B cell (primary cell): ENCODE measurements at places on chromosomes 5 and 9.

- peak; percentile 69 for DNase-seq
Measured at GRCh38 chr5:150801117-150801927, 22.8 kb downstream of the SMIM3 start.

- no peak for DNase-seq
Measured at GRCh38 chr9:106218427-106218826, 524.1 kb downstream of the TMEM38B start.

- DNase-seq: no peak
Measured at GRCh38 chr9:118594428-118594827, 774.8 kb downstream of the BRINP1 start.

GRCh38 chr9:77614645-77615044 is 33.5 kb downstream of the GNA14 start:
- DNase-seq: no peak

DNA sequence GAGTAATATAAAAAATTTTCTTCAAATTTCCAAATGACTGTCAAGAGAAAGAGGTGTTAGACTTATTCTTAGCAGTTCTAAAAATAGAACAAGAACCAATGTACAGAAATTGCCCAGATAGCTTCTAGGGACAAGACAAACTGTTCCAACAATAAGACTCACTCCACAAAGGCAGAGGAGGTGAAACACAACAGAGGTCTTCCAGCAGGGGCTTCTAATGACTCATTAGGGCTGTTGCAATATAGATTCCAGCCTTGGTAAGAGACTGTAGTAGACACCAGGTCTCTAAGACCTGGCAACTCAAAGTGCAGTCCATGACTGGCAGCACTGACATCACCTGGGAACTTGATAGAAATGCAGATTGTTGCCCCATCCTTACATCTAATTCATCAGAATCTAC is 134.6 kb upstream of the VLDLR start:
- no peak for DNase-seq

DNA sequence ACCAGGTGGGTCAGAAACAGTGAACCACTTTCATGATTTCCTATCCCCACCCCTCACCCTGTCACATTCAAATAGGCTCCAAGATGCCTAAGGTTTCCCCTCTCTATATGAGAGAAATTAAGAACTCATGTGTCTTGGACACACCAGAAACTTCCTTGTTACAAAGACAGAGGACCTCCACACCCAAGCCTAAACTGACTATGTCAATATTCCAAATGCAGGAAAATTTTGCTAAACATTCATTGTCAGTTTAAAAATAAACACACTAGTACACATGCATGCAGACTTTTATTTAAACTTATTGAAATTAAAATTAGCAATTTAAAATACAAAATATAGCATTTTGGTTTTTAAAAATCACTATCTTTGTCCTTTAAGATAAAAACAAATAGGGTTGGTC is 26.2 kb downstream of the SKIC3 start:
- no peak for DNase-seq

DNA sequence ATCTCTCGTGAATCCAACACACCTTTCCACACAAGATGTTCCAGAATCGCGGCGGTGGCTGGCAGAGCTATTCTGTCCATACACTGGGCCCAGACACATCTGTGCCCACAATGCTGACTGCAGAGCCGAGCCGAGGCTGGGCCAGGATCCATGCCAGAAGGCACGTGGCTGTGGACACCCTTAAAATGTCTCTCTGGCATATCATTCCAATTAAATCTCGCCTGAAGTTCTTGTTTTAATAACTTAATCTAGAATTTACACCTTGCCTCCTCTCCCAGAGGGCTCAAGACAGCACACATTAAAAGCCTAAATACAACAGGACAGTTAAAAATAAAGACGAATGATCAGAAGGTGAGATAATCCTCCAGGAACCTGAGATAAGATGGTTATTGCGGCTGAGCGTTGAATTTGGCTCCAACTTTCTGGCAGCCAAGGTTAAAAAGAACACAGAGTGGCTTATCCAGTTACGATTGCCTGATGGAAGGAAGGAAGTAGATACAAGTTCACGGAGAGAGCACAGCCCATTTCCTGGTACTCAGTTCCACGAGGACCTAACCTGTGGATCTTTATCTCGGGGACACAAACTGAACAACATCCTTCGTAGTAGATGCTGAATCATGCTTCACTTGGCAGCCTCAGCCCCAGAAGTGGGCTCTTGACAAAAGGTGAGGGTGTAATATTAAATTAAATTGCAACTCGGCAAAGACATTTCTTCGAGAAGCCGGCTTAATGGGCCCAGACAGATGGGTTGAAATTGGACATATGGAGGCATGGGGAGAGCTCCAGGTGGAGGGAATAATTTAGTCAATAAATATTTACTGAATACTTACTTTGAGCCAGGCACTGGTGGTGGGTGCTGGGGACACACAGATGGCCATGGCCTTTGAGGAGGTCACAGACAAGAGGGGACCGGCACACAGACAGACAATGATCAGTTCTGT is 86.0 kb upstream of the TBC1D2 start:
- DNase-seq: no peak

DNA sequence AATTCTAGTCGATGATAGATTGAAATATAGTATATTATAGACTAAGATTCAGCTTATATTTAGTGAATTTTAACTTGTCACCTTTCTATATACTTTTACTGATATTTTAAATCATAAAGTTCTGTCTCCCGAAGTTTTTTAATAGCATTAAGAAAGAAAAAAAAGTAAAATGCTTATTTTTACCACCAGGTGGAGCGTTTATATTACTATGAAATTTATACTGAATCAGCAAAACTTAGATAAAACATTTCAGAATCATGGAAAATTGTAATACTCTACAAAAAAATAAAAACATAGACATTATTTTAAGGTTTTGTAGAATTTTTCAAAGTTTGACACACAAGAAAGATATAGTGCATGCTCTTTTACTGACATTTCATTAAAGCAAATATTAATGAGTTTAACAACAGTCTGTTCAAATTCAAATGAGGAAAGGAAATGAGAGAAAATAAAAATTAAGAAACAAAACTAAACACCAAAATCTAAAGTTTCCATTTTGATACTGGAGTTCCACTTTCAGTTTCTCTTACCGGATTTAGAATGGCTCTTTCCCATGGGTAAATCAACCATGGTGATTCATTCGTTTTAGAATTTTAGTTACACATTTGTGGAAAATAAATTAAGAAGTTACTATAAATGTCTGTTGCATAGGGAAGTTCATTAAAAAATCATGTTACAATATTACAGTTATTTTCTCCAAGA is 1035.3 kb downstream of the CDH12 start:
- no peak for DNase-seq

DNA sequence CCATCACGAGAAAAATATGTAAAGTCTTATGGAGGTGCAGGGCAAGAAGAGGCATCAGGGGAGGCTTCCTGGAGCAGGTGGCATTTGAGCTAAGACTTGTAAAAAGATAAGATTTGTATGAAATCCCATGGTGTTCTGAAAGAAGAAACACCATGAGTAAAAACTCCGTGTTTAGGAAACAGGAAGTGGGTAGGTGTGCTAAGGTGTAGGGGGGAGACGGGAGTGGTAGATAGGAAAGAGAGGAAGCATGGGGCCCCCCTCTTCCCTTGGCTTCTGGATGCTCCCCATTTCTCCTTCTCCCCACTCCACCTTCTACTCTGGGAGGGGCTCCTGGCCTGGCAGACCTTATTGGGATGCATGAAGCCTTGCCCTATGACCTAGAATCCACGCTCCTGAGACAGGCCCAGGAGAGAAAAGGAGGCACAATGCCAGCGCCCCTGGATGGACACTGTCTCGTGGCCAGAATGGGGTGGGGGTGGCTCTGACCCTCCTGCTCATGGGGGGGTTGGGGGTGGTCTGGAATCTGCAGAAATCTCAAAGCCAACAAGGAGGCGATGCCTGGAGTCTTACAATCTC is 103.6 kb downstream of the GTF3C4 start:
- no peak for DNase-seq

DNA sequence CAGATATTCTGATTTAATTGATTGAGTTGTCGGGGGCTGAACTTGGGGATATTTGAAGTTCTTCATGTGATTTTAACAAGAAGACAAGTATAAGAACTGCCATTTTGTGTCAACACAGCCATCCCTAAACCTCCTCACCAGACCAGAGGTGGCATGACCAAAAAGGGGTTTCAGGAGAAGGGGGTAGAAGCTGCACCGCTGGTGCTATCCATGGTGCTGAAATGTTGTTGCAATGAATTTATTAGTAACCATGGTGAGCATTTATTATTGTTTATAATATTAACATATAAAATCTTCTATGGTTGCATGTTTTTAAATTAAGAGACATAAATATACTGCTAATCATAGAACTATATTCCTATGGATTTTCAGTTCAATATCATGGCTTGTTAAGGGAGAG is 72.3 kb downstream of the GNA14 start:
- no peak for DNase-seq

DNA sequence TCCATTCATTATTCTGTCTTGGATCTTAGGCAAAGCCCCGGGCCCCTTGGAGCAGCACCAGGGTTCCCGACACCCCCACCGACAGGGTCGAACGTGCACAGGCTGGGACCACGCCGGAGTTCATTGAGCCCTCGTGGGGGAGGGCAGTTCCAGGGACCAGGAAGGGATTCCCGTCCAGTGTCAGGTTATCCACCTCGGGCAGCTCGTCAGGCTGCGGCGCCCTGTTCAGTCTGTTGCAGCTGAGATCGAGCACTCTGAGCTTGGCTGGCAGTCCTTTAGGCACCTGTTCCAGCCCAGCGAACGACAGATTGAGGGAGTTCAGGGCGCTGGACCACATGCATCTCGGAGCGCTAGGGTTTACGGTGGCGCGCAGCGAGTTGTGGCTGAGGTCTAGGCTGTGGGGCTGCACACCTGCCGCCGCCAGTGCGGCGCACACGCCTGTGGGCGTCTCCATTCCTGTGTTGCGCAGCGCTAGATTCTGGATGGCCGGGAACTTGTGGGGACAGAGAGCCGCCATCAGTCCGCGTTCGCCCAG is 1.1 kb downstream of the CD14 start:
- no peak for DNase-seq

DNA sequence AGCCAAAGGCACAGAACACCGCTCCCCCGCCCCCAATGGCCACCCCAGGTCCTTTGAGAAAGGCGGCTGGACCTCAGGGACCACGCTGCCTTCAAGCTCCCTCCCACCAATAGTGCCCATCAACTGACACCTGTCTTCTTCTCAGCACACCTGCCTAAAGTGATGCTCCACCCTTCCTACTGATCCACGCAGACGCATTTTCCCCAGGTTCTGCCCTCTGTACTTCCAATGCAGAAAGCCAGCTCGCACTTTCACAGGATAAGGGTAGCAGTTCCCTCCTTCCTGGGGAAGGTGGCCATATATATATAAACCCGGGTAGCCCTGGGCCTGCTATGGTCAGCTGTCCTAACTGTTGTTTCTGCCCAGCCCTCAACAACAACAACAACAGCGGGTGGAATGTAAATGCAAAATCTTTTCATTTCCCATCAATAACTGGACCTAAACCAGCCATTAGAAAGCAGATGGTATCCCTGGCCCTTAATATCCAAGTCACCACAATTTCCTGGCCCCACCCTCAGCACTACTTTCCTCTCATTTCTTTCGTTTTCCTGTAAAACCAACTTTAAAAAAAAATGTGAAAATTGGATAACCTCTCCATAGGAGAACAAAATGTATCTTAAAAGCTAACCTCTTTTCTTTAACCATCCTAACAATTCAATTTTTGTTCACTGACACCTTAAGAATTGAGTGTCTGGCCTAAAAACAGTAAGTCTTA is 1.7 kb downstream of the GOLM1 start:
- DNase-seq: no peak

GRCh38 chr5:65742565-65743231 is 20.7 kb downstream of the NLN start:
- peak; percentile 46 for DNase-seq

DNA sequence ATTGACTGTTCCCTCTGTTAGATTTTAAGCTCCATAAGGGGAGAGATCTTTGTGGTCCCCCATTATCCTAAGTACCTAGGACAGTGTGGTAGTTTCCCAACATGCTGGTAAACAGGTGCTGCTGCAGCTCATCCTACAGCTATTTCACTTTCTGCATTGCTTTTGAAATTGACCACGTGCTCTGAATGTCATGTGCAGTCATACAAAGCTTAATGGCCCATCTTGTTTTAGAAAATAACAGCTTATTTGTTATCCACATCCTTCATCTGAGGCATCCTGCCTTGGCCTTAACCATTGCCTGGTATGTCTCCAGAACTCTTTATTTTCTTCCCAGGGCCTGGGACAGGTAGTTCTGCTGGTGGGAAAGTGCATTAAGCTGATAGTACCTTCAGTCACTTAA is 14.7 kb downstream of the PIK3R1 start:
- no peak for DNase-seq

DNA sequence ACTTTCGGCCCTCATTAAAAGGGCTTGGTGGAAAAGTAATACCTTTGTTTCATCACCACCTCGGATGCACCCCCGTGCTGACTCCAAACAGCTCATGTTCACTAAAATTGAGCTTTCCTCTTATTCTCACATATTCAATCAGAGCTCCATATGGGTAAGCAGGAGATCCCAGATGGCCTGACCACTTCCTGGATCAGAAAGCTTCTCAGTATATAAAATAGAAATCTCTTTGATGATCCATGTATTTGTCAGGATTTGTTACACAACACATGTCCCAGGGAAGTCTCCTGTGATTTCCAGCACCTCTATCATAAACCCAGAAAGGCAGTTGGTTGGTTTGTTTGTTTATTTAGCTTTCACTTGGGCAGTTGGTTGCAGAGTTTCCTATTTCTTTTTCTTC is 402.0 kb downstream of the MLLT3 start:
- DNase-seq: no peak

GRCh38 chr5:53277491-53277890 is 167.9 kb upstream of the MOCS2 start:
- DNase-seq: no peak

DNA sequence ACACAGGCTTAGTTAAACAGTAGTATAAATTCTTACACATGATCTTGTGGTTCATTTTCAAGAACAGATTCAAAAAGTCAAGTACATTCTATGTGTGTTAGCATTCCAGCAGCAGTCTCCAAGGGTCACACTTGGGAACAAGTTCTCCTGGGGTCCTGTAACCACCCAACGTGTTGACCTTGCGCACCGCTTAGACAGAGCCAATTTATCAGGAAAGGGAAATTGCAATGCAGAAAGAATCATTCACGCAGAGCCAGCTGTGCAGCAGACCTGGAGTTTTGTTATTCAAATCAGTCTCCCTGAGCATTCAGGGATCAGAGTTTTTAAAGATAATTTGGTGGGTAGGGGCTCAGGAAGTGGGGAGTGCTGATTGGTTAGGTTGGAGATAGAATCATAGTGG is 8.5 kb upstream of the RXFP3 start:
- DNase-seq: no peak

- no peak for DNase-seq
Measured at GRCh38 chr5:94362857-94363256, 255.5 kb downstream of the KIAA0825 start.

GRCh38 chr5:139180850-139181249 is 17.3 kb downstream of the SIL1 start:
- DNase-seq: no peak
